Stimulated activated CD8-positive, alpha-beta memory T cell treated with anti-CD3 and anti-CD28 coated beads, Interleukin-15, amount 100 ng/mL, for 4 hours (primary cell): ENCODE measurements at places on chromosomes 11 and 22.
A peak's percentile ranks its signal among the peaks of the same experiment; 100 is the strongest.

- DNase-seq, result peak; percentile 54
Measured at GRCh38 chr11:118240999-118241763, 11.0 kb downstream of the MPZL3 start.

DNA sequence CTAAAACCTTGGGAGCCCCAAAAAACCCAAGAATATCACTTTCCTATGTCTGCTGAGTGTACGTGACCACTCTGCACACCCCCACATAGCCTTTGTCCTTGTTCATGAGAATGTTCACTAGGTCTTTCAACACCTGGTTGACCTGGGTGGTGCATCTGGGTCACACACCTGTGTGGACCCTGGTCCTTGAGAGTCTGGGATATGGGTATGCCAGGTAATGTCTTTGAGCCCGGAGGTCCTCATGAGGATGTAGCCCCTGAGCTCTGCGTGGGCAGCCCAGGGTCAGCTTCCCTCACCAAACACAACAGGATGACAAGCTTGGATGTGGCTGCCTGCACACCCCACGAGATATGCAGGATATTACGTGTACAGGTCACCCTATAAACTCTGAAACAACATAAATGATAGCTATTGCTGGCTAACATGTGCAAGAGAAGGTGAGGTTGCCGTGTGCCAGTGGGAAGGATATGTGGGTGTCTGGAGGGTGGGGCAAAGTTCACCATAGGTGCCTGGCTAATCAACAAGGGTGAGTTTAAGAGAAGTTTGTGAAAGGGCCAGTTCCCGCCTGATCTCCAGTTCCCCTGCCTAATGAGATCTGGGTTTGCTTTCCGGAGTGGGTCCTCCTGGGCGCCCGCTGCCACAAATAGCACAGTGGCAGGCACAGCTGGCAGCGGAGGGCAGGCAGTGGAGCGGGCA lies 1.4 kb upstream of the PPARA start:
- no peak for DNase-seq

- DNase-seq, result no peak
Measured at GRCh38 chr22:27358096-27358870, 443.3 kb downstream of the MN1 start.

- no peak for DNase-seq
Measured at GRCh38 chr11:3913921-3914320, 58.5 kb downstream of the STIM1 start.

GRCh38 chr11:64094463-64095260 lies 58.9 kb downstream of the FLRT1 start:
- no peak for DNase-seq

- no peak for DNase-seq
Measured at GRCh38 chr22:43631201-43631600, 180.9 kb downstream of the EFCAB6 start.
